ENCODE measurements at places on chromosomes 3 and 15.

DNA sequence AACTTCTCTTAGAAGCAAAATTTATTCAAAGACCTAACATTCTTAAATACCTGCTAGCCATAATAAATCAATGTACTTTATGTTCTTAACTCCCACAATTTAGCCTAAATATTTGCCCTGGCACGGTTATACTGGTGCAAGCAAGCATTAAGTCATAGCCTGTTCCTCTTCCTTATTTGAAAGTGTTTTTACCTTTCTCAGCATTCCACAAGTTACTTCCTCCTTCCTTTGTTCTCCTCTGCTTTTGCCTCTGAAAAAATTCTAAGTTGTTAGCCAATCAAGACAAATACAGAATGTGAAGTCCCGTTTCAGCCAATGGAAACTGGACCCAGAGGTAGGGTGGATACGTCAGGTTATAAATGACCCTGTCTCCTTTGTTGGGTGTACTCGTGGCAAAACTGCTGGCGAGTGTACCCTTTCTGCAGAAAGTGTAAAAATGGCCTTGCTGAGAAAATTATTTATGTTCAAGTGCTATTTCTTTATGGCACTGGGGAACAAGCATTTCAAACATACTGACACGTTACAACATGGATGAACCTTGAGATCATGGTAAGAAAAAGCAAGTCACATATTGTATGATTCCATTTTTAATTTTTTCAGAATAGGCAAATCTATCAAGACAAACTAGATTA, 3.1 kb upstream of the TATDN2 start:
- no peak for DNase-seq

DNA sequence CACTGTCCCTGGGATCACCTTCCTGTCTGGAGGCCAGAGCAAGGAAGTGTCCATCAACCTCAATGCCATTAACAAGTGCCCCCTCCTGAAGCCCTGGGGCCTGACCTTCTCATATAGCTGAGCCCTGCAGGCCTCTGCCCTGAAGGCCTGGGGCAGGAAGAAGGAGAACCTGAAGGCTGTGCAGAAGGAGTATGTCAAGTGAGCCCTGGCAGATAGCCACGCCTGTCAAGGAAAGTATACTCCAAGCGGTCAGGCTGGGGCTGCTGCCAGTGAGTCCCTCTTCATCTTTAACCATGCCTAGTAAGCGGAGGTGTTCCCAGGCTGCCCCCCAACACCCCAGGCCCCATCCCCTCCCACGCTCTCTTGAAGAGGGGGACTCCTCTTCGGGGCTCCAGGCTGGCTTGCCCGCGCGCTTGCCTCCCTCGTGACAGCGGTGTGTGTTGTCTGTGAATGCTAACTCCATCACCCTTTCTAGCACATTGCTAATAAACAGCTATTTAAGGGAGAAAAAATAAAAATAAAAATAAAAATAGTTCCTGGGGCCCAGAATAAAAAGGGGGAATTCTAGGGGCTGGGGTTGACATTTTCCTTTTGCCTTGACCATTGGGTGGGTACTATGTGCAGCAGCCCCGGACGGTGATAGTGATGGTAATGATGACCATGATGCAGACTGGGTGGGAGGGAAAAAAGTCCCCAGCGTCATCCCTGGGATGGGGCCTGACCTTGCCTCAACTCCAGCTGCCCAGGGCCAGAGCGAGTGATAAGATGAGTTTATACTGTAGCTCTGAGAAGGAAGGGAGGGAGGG, 3.3 kb upstream of the ALAS1 start:
- DNase-seq, result no peak

GRCh38 chr3:186406669-186407635, 44.9 kb upstream of the DGKG start:
- no peak for DNase-seq

- no peak for DNase-seq
These were observed 6.8 kb downstream of the IL17RD start for GRCh38 chr3:57158325-57158724.

- DNase-seq, result no peak
These were observed 18.7 kb upstream of the HERC1 start for GRCh38 chr15:63852407-63852806.

GRCh38 chr3:50230794-50231125, 5.2 kb upstream of the GNAI2 start:
- DNase-seq, result no peak

DNA sequence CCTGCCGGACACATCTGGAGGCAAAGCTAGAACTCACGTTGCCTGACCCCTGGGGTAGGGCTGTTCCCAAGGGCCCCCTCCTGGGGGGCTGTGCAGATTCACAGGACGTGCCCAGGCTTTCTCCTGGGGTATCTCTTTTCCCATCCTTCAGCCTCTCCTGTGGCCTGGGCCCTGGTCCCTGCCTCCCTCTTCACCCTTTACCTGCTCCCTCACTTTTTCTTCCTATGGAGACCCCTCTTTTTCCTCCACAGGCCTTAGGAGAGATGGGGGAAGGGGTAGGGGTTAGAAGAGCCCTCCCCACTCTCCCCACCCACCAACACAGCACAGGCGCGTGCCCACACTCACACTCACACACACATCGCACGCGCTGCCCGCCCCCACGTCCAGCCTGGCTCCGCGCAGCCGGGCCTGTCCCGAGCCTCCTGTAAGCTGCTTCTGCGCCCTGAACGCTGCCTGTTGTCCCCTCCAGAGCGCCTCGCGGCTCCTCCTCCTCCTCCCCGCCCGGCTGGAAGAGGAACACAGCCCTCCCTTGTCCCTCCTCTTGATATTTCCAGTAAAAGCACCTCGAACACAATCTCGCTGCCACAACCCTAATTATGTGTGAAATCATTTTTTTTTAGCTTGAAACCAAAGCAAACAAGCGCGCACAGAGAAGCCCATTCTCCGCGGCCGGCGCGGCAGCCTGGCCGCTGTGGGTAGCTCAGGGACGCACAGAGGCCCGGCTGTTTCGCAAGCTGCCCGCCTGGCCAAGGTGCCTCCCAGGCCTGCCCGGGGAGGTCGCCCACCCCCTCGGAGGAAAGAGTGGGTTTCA, 33.9 kb upstream of the ACAN start:
- no peak for DNase-seq

GRCh38 chr3:31544634-31545033, 11.9 kb downstream of the STT3B start:
- DNase-seq, result no peak

DNA sequence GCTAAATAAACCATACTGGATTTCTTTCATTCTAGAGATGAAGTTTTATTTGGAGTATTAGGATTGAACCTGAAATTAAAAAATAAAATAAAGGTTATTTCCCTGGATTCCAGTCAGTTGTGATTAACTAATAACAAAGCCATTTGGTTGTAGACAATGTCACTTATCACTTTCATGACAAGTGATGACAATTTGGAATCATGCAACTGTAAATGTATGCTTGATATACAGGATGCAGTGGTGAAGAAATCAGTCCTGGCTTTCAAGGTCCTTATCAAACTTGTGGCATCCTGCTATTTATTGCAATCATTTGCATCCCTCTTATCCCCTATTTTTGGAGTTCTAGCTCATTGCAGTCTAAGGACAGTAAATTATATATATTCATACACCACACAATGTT, 425.2 kb downstream of the CHL1 start:
- no peak for DNase-seq

DNA sequence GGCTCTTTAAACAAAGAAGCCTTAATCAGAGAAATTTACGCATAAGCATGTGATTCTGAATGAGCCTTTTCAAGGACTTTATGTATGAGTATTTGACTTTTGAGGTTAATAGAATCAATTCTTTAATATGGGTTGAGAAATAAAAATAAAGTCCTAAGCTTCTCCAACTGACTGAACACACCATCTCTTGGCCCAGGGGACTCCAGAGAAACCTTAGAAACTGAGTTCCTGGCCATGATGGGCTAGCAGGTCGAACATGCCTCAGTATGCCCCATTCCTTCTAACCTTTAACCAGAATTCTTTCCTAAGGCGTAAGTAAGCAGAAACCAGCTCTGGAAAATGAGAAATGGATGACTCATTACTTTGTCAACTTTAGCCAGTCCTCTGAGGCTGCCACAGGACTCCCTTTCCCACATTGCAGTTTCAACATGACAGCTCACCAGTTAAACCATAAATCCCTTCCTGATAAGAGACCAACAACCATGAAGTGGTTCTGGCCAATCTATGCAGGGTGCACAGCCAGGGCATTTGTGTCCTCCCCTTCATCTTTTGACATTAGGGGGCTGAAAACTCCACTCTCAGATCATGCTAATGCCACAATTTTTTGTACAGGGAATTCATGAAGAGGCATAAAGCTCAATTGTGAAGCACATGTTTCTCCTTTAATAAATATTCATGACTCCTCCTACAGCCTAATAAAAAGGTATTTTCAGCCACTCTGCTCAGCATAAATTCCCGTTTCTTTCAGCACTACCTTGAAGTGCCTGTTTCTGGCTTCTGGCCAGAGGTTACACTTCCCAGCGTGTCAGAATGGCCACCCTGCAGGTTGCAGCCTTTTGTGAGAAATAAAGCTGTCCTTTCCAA, 33.3 kb downstream of the TM4SF18 start:
- DNase-seq, result no peak

GRCh38 chr3:87246662-87247429, 19.7 kb downstream of the CHMP2B start:
- DNase-seq, result no peak
